ENCODE measurements at places on chromosomes 2 and 18.

DNA sequence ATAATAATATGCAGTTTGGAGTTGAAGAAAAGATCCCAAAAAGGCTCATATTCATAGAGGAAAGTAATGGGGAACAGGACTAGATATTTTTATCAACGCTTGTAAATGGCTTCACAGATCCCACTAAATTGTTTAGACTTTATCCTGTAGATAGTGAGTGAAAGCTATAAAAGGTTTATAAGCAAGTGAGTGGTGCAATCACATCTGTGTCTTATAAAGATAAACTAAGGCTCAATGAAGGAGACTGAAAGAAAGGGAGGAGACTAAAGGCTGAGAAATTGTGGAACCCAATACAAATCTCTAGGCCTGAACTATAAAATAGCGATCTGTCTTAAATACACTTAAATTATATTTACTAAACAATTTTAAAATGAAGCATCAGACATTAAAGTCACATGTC, 7.7 kb downstream of the SP3 start:
- no peak for DNase-seq

DNA sequence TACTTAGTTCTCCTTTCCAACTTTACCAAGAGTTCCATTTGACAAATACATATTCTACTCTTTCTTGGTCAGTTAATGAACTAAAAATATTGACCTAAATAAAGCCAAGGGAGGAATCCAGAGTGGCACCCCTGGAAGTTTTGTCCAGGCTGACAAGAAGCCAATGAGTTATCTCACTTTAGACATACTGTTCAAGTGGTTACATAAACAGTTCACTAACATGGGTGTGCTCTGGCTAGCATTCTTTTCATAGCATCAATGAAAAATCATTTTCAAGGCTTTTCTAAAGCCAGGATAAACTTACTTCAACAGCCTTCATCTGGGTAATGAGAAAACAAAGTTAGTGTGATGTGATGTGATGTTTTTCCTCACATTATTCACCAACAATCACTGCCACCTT, 649.4 kb downstream of the TDRD15 start:
- no peak for DNase-seq

DNA sequence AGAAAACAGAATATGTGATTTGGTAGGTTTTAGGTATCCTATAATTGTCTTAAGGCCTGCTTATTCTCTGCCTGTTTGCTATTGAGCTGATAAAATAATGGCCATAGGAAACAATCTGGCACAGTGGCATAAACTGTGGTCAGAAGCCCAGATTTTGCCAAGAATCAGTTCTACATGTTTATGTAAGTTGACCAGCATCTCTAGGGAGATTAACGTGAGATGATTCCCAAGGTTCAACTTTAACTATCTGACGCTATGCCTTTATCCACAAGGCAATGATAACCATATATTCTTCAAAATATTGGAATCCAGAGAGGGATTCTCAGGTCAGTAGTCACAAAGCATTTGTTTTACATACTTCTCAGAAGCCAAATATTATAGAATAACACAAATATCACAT, 25.6 kb downstream of the AP1S3 start:
- DNase-seq: no peak

- no peak for DNase-seq
Observed at GRCh38 chr2:31251018-31251417, 17.1 kb downstream of the EHD3 start.

DNA sequence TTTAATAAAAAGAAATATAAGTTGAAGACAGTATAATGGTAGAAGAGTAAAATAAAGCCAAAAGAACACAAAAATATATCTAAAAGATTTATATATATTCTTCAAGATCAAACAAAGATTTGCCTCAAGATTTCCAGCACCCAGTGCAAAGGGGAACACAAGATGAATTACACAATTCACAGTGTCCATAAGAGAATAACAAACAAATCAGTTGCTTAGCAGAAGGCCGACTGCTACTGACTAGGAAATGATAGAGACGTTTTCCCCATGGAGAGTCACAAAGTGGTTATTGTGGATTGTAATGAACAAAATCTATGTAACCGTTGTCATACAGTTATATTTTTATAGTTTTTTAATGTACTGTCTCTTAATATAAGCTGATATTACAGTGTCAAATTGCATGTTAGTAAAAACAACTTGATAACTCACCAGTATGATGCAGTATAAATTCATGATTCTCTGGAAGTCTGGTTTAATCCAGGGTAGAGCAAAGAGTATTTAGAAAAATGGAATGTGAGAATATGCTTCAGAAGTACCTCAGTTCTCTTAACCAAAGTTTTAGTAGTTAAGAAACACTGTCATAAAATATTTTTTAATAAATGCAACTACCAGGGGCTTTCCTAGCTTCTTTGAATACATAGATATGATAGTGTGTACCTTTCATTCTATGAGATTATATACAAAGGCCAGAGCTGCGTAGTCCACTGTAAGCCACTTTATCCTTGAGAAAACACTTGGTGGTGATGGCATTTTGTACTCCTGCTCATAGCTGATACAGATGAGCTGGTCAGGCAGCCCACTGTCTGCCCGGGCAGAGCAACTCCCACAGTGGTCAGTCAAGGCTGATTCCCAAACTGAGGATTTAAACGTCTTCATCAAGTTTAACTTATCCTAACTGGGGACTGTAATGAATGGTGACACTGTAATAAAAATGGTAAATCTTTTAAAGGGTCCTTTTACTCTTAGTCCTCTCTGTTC, 180.5 kb upstream of the DTNA start:
- DNase-seq: no peak

DNA sequence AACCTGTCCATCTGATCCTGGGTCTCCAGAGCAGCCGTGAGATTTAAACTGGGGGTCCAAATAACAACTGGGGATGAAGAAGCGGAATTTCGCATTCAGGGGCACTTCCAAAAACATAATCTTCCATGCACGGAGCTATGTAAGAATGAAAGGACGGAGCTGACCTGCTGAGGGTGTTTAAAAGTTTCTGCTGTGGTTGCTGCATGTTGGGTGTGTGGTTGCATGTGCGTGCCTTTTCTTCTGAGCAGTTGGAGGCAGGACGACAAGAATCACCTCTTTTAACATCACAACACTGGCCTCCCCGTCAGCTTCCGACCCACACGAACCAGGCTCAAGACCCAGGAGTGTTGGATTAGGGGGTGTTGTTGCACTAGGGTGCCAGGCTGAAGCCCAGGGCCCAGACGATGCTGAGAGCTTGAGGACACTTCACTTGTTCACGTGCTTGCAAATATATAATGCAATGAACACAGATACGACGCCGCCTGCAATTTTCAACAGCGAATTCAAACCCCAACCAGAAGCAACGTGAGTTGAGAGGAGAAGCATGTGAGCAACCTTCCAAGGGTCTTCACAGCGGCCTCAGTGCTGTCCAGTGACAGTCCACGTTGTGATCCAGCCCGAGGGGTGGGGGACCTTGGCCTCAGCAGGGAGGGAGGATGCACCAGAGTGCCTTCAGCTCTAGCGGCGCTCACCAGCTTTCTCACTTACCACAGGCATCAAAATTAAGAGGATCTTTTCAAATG, 76.0 kb upstream of the SALL3 start:
- no peak for DNase-seq

All from activated naive CD4-positive, alpha-beta T cell (primary cell).